ENCODE measurements at places on chromosomes 12 and 14. TPM values are rescaled to one million over a fixed set of nuclear protein-coding genes. Genes with fewer than 3 reads are reported as not detected.

DNA sequence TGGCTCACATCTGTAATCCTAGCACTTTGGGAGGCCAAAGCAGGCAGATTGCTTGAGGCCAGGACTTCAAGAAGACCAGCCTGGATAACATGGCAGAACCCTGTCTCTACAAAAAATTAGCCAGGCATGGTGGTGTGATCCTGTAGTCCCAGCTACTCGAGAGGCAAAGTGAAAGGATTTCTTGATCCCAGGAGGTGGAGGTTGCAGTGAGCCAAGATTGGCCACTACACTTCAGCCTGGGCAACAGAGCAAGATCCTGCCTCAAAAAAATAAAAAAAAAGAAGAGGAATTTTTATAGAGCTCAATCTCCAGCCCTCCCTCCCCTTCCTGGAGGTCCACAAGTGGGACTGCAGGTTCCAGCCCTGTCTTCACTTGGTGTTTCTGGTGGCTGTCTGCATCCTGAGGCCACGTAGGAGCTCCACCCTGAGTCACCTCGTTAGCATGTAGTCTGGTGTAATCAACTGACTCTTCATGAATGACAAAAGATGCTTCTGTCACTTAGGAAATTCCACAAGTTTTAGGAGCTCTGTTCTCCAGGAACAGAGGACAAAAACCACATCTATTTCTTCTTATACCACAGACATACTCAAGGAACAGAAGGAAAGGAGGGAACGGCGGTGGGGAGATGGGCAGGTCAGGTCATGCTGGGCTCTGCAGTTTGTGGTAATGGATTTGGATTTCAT lies 16.2 kb downstream of the CCDC62 start:
- no peak for DNase-seq

GRCh38 chr14:64763801-64764621 lies 59.8 kb downstream of the PLEKHG3 start:
- DNase-seq = no peak

- DNase-seq = no peak
These were observed 31.7 kb upstream of the DYNC1H1 start for GRCh38 chr14:101932673-101933072.

DNA sequence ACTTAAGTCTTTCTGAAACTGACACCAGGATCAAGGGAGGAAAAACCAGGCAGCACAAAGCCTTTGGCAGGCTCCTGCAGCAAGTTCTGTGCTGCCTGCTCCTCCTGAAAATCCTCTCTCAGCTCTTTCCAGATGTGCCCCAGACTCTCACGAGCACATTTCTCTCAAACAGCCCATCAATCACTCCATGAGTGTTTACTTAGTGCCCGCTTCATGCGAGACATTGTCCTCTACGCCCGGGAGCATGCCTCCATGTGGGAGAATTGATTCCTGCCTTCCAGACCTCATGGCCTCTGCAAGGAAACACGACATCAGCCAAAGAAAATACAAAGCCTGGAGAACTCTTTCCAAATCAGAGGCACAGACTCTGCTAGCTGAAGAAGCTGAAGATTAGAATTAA lies 46.5 kb upstream of the TSPAN11 start:
- peak; percentile 14 for DNase-seq

DNA sequence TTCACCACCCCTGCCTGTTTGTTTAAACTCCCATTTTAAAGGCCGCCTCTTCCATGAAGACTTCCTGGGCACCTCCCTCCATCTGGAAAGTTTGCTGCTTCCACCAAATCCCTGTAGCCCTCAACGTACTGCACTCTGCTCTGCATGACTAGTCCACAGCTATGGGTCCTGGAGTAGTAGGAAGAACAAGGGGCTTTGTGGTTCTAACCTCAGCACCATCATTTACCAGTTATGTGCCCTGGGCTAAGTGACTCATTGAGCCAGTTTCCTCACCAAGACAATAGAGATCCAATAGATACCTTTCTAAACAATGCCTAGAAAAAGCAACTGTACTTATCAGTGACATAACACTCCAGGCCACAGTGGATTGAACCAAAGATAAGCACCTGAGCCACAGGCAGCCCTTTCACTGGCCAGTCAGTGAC lies 8.5 kb upstream of the LTBP2 start:
- no peak for DNase-seq

GRCh38 chr14:76329154-76329928 lies 46.6 kb upstream of the ESRRB start:
- no peak for DNase-seq

DNA sequence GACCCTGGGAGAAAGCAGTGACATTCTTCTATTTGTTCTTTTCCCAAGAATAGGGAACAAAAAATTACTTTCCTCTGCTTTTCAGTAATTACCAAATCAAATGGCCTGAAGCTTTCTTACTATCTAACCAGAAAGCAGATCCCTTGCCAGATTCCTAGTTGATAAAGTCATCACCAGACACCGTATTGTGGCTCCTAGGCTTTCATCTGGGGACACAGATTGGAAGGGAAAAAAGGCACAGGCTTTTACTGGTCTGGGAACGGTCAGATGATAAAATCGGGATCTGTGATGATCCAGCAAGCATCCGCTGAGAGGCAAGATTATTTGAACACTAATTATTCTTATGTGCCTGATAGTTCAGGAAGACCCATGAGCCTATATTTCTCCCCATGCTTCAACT lies 79.1 kb upstream of the BCL2L14 start:
- DNase-seq = no peak

- peak; percentile 80 for DNase-seq
These were observed 1.5 kb downstream of the APOLD1 start for GRCh38 chr12:12786706-12787601.

- DNase-seq = no peak
These were observed 96.7 kb downstream of the ETV6 start for GRCh38 chr12:11746024-11746771.

- DNase-seq = no peak
These were observed 483.0 kb upstream of the CCDC196 start for GRCh38 chr14:66003082-66003730.

- DNase-seq = no peak
These were observed 75.7 kb downstream of the PITPNM2 start for GRCh38 chr12:123075087-123075645.

MGAT2 gene
- 58.2 TPM for total RNA-seq

CLEC4A gene
- 2.8 TPM for total RNA-seq

IFNG-AS1 gene
- total RNA-seq = not detected

TAS2R9 gene
- total RNA-seq = 0.73 TPM

Measured in stomach (tissue), 19 donors.